ENCODE measurements at places on chromosomes 7 and 10.

DNA sequence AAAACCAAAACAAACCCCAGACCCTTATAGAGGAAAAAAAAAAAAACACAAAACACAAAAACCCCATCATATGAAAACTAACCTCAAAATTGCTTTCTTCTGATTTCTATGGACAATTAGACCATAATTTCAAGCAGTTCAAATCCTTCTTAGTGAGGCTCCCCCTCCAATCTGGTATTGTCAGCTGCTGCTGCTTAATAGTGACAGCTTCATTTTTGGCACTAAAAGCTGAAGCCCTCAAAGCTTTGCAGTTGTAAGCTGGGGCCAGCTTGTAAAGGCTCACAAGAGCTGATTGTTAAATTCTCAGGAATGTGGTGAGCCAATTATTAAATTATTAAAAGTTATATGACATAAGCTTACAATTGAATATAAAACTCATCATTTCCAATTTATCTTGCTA lies 21.9 kb downstream of the ATXN7L1 start:
- DNase-seq = no peak
- peaks cover 6% of the 10 kb centered on the region for H3K4me1 ChIP-seq

DNA sequence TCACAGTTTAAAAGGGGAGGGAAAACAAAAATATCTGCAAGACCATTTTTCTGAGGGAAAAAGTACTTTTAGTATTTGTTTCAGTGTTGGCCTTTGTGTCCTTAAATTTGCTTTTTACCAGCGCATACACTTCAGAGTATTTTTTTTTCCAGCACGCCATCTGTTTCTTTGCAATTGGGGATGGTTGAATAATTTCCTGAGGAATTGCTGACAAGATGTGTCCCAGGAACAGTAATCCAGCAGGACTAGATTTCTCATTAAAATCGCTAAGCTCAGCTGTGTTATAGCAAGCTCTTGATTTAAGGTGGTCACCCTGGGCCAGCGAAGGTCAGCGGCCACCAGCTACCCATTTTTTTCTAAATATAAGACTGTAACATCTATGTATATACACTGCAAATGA lies 156.9 kb upstream of the RHOBTB1 start:
- no peak overlapping the region for H3K27ac ChIP-seq
- no peaks in the 10 kb centered on the region for H3K36me3 ChIP-seq
- no peak for DNase-seq
- no peak overlapping the region for H3K4me3 ChIP-seq
- H3K4me1 ChIP-seq = no peaks in the 10 kb centered on the region

DNA sequence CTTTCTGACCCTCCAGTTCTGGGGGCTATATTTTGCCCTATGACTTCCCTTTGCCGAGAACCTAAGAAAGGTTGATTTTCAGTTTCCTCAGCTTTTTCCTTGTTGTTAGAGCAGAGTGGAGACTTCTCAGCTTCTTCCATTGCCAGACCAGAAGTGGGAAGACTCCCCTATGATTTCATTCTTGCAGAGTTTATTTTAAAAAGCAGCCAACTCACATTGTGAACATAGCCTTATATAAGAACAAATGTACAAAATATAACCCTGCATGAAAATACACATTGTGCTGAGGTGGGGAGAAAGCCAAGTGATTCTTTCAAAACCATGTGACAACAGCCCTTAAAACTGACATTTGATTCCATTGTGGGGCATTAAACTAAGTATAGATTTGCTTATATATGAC lies 33.8 kb upstream of the FZD8 start:
- H3K4me3 ChIP-seq = no peak overlapping the region
- H3K27ac ChIP-seq = no peak overlapping the region
- no peaks in the 10 kb centered on the region for H3K27me3 ChIP-seq
- no peaks in the 10 kb centered on the region for H3K36me3 ChIP-seq
- DNase-seq = no peak
- no peaks in the 10 kb centered on the region for H3K4me1 ChIP-seq

DNA sequence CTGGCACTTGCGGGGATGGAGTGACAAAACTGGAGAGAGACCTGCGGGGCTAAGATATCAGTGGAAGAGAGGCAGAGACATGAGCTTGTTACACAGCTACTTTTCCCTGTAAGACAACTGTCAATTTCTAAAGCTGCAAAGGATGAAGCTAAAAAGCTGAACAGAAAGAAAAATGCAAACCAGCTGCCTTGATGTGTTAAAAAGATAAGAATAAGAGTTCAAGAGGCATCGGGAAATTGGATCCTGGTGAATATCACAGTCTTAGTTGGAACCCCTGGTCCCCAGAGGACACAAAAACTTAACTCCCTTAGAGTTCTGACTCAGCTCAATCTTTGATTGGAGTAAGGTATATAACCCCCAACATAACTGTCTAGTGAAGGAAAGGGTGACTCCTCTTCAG lies 38.8 kb downstream of the VPS41 start:
- H3K36me3 ChIP-seq = no peaks in the 10 kb centered on the region
- H3K4me3 ChIP-seq = no peak overlapping the region
- no peaks in the 10 kb centered on the region for H3K4me1 ChIP-seq
- H3K27me3 ChIP-seq = no peaks in the 10 kb centered on the region

- no peaks in the 10 kb centered on the region for H3K27me3 ChIP-seq
- H3K36me3 ChIP-seq = no peaks in the 10 kb centered on the region
- no peak for DNase-seq
- no peaks in the 10 kb centered on the region for H3K4me1 ChIP-seq
These were observed 143.5 kb downstream of the ADCY1 start for GRCh38 chr7:45717537-45718235.

GRCh38 chr7:85177316-85177715 lies 9.5 kb downstream of the SEMA3D start:
- no peak overlapping the region for H3K4me3 ChIP-seq
- H3K36me3 ChIP-seq = no peaks in the 10 kb centered on the region
- DNase-seq = no peak
- no peaks in the 10 kb centered on the region for H3K4me1 ChIP-seq
- no peaks in the 10 kb centered on the region for H3K27me3 ChIP-seq
- H3K27ac ChIP-seq = no peak overlapping the region

DNA sequence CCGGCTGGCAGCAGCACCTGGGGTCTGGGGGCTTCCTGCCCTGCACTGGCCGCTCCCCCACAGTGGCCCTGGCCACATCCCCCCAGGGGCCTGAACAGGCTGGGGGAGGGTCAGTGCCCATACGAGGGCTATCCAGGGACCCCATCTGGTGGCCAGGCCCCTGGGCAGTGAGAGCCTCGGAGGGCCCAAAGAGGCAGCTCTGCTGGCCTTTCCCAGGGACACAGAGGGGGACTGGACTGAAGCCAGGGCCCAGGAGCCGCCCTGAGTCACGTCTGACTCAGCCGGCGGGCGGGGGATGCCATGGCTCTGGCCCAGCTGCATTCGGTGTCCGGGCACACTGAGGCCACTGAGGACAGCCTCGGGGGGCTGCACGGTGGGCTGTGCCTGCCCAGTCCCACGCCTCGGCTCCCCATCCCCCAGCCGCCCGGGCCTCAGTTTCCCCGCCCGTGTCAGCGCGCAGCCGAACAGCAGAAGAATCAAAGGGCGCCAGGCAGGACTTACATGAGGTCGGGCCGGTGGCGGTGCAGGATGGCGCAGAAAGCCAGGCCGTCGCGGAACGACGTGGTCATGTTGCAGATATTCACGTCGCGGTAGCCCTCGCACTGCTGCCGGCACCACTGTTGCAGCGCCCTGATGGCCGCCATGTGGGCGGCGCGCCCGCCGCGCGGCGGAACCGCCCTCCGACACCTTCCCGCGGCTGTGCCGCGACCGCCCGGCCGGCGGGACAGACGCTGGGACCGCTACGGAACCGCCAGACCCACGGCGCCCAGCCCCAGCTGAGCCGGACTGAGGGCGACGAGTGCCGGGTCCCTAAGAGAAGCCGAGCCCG lies at the start of gene MICALL2:
Gene MICALL2, minus strand, starts transcription at position 788 of the 829 bp plus-strand sequence. Its CDS starts 144 bp downstream, at position 644.
- H3K4me1 ChIP-seq = peaks cover 12% of the 10 kb centered on the region
- peak within 1 kb of the TSS; percentile 69 for H3K27ac ChIP-seq
- peak; percentile 86 for DNase-seq
- H3K4me3 ChIP-seq = peak within 1 kb of the TSS; percentile 76

- H3K36me3 ChIP-seq = no peaks in the 10 kb centered on the region
- no peak overlapping the region for H3K27ac ChIP-seq
- DNase-seq = no peak
These were observed 100.8 kb downstream of the EBF3 start for GRCh38 chr10:129863201-129863663.

DNA sequence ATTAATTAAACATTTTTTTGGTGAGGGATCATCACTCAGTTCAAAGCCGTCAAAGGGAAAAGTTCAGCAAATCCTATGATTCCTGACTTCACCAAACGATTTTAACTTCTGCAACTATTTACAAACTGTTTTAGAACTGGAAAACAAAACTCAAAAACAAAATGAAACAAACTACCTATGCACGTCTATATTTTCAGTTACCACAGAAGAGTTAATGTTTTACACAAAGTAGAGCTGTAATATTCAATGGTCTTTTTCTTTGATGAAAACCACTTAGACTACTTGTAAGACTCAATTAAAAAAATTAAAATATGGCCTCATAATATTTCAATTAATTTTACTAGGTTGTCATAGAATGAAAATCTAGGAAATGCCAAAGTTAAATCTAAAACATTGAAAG lies 131.5 kb downstream of the ATE1 start:
- no peak for DNase-seq
- no peaks in the 10 kb centered on the region for H3K4me1 ChIP-seq
- no peaks in the 10 kb centered on the region for H3K36me3 ChIP-seq
- H3K27ac ChIP-seq = no peak overlapping the region
- no peak overlapping the region for H3K4me3 ChIP-seq

DNA sequence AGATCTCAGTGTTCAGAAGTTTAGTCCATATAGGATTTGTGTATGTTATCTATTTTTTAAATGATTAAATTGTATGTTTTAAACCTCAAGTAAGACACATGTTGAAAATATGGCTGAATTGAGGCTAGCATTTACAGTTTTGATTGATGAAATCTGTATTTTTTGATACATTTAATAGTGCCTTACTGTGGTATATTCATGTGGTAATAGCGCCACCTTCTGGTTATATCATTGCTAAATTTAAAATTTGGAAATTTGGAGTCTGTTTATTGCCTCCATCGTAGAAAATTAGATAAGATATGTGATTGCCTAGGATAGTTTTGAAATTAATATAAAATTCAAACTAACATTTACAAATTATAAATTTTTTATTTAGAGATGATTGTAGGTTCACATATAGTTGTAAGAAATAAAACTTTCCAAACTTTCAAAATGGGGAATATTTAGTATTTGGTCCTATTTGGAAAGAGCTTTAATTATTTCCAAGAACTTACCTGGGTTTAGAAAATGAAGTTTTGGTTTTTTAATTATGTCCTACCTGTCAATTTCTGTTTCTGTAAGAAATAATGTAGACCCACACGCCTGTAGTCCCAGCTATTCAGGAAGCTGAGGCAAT lies 19.1 kb upstream of the ARMS2 start:
- H3K27ac ChIP-seq = no peak overlapping the region
- DNase-seq = no peak
- H3K4me3 ChIP-seq = no peak overlapping the region
- no peaks in the 10 kb centered on the region for H3K4me1 ChIP-seq
- no peaks in the 10 kb centered on the region for H3K36me3 ChIP-seq

- no peak for DNase-seq
- H3K4me3 ChIP-seq = no peak overlapping the region
- no peak overlapping the region for H3K27ac ChIP-seq
- H3K27me3 ChIP-seq = no peaks in the 10 kb centered on the region
These were observed 1139.6 kb upstream of the LRRTM3 start for GRCh38 chr10:65786279-65786678.

DNA sequence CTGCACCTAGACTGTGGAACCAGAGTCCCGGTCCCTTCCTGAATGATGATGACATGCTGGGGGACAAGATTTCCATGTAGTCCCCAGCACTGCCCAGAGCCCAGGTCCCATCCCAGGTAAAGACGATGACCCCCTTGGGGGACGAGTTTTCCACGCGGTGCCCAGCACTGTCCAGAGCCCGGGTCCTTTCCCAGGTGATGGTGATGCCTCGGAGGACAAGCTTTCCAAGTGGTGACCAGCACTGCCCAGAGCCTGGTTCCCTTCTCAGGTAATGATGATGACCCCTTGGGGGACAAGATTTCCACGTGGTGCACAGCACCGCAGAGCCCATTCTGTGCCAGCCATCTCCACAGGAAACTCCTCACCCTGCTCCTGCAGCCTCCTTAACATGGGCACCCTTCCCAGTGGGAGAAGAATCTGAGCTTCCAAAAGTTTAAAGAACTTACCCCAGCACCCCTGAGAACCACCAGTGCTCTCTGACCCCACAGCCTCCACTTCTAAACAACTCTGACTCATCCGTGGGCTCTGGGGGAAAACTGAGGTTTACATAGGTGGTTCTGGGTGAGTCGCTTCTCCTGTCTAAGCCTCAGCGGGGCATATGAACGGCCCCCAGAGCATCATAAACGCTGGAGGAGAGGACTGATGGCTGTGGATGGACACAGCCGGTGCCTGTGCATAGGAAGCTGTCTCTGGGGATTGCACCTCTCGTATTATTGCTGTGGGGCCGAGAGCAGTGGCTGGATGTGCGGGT lies 233.2 kb downstream of the TCERG1L start:
- no peaks in the 10 kb centered on the region for H3K36me3 ChIP-seq
- no peak overlapping the region for H3K4me3 ChIP-seq
- no peaks in the 10 kb centered on the region for H3K27me3 ChIP-seq
- no peaks in the 10 kb centered on the region for H3K4me1 ChIP-seq
- H3K27ac ChIP-seq = no peak overlapping the region

- H3K36me3 ChIP-seq = no peaks in the 10 kb centered on the region
- DNase-seq = no peak
- no peak overlapping the region for H3K4me3 ChIP-seq
These were observed 162.5 kb downstream of the MAGI2 start for GRCh38 chr7:79290841-79291497.

- H3K27ac ChIP-seq = no peak overlapping the region
- H3K4me1 ChIP-seq = no peaks in the 10 kb centered on the region
- no peak overlapping the region for H3K4me3 ChIP-seq
These were observed 10.4 kb upstream of the GPR26 start for GRCh38 chr10:123655751-123656150.

DNA sequence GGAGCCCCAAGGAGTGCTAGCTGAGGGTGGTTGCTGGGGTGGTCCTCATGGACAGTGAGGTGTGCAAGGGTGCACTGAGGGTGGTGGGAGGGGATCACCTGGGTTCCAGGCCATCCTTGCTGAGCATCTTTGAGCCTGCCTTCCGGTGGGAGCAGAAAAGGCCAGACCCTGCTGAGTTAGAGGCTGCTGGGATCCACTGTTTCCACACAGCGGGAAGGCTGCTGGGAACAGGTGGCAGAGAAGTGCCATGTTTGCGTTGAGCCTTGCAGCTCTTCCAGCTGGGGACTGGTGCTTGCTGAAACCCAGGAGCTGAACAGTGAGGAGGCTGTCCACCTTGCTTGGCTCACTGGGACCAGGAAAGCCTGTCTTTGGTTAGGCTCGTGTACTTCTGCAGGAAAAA lies 34.9 kb downstream of the PRF1 start:
- H3K4me1 ChIP-seq = no peaks in the 10 kb centered on the region
- H3K4me3 ChIP-seq = no peak overlapping the region
- H3K27me3 ChIP-seq = no peaks in the 10 kb centered on the region
- no peak for DNase-seq
- H3K27ac ChIP-seq = no peak overlapping the region
- H3K36me3 ChIP-seq = no peaks in the 10 kb centered on the region

Measured in uterus (tissue), 4 donors.